ENCODE measurements at places on chromosomes 4 and X.
A peak's percentile ranks its signal among the peaks of the same experiment; 100 is the strongest.

GRCh38 chr4:5365071-5366008 is 314.1 kb downstream of the STK32B start:
- DNase-seq: peak; percentile 61

DNA sequence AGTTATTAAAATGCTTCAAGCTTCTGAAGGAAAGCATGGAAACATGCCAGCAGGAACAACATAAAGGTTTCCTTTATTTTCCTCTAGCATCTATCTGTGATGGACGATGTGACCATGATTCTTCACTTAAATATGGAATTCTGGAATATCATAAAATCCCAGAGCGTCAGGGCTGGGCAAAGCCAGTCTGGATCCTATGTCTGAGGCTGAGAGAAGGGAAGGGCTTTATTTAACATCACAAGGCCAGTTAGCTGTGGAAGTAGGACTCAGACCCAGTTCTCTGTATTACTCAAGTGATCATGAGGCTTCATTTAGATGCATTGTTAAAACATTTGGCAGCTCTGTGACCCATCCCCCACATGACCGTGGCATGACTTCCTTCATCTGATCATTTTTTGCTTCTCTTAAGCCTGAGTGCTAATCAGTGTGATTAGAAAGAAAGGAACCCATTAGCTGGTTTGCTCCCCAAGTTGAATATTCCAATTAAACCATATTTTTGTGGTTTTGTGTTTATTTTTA is 40.9 kb upstream of the EOLA2 start:
- no peak for DNase-seq

- no peak for DNase-seq
These were observed 920.4 kb upstream of the PCDH10 start for GRCh38 chr4:132228676-132229075.

DNA sequence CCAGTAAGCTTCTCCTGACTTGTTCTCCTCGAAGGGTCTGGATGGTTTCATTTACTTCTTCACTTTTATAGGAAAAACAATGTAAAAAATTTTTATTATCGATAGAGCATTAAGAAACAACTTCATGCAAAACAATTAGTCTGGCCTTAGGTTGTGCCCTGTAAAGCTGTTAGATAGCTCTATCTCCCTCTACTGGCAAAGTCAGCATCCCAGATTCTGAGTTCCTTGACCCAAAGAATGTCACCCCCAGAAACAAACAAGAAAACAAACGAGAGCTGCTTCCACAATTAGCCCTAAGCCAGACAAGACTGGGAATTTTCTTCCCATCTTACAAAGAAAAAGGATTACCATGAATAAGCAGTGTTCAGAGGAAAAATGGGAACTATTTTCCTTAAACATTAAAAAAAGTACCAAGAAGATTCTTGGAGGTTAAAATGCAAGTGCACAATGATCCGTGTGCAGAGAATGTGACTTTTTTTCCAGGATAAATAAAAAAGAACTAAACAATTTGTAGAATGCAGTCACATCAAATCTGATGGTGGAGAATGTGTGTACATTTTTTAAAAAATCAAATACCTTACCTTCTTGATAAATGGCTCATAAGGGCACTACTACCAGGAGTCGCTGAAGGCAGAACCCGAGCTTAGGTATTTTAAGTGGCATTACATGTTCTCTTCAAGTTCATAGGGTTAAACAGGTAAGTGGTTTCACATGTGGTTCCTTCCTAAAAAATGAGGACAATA is 293.2 kb downstream of the FBXO8 start:
- DNase-seq: peak; percentile 16

- DNase-seq: no peak
These were observed 21.6 kb downstream of the GAK start for GRCh38 chr4:910366-911091.

DNA sequence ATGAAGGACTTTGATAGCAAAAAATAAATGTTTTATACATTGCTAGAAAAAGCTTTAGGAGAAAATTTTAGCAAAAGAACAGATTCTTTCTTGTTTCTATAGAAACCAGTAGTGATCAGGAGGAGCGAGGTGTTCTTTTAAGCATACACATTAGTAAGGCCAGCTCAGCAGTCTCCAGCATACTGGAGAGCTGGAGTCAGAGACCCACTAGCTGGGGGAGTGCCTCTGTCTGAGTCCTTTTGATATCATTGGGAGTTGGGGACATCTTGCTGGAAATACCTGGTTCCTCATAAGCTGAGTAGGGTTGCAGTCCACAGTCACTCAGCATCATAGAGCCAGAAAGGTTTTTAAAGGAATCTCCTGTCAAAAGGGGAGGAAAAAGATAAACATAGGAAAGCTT is 67.4 kb downstream of the AFF2 start:
- no peak for DNase-seq

DNA sequence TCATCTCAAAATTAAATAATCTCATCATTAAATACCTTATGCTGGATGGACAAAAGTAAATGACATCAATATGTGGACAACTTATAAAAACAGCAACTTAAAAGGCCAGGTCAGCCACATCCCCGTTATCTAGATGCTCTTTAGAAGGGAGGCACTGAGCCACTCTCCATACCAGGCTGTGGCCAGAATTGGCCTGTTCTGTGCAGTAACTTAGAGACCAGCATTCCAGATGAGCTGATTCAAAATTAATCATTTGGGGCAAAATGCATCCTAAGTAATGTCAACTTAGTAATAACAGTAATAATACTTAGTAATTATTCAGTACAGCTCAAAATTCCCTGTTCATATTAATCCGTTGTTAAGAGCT is 373.6 kb downstream of the FBXW7 start:
- no peak for DNase-seq

DNA sequence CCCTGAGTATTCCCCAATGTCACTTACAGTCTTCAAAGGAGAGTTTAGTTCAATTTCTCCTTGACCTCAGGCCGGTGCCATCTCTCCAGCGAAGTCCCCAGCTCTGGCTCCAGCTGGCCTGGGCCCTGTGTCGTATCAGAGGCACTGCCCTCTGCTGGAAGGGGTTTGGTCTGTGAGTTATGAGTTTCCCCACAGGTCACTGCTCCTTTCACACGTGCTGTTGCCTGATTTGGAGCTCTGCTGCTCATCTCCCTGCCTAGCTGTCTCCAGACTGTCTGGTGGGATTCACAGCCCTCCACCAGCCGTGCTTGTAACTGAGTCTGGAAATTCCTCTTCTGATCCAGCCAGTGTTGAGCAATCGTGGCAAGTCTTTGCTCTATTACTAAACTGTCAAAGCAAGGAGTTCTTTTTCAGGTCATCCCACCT is at the start of gene RAP2C:
Gene RAP2C, minus strand, starts transcription at position 105 of the 426 bp plus-strand sequence. CDS start 2,179 bp downstream, outside the sequence.
- peak; percentile 75 for DNase-seq

- no peak for DNase-seq
These were observed 62.6 kb upstream of the CLNK start for GRCh38 chr4:10747186-10747585.

Measured in Caco-2 (cell line).